GM18507 (cell line): ENCODE measurements at places on chromosomes 2 and 18.

GRCh38 chr2:221420245-221420644, 151.9 kb downstream of the EPHA4 start:
- no peak for DNase-seq

DNA sequence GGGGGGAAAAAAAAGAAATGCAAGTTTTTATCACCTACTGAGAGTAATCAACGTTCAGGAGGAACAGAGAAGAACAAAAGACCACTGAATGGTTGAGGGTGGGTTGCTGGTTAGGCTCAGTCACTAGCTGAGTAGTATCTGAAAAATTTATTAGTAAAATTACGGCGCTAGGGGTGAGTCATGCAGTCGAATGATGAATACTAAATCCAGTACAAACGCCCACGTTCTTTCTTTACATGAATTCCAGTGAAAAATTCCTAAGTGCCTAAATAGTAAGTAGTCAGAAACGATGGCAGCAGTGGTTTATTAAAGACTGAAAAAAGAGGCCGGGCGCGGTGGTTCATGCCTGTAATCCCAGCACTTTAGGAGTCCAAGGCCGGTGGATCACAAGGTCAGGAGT, 52.0 kb downstream of the TEKT4 start:
- DNase-seq: no peak

GRCh38 chr2:23312996-23313606, 71.9 kb upstream of the KLHL29 start:
- peak; percentile 20 for DNase-seq

DNA sequence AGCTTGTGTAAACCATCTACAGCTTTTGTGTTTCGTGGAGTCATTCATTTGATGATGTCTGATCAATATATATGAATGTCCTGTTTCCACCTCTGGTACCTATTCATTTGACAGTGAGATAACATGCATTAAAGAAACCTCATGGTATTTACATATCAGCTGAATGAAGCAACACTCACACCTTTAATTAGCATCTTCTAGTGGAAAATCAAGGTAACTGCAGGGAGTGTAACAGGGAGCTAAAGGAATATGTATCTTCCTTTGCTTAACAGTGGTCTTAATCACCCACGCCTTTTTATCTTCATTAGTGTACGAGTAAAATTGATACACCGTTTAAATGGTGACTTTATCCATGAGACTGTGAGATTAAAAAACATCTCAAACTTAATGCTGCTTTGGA, 15.6 kb downstream of the SLC39A10 start:
- DNase-seq: no peak

DNA sequence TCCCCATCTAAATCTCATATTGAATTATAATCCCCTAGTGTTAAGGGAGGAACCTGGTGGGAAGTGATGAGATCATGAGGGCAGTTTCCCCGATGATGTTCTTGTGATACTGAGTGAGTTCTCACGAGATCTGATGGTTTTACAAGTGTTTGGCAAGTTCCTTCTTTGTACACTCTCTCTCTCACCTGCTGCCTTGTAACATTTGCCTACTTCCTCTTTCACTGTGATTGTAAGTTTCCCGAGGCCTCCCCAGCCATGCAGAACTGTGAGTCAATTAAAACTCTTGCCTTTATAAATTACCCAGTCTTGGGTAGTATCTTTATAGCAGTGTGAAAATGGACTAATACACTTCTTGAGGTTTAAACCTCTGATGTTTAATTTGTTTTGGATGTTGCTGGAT, 177.5 kb downstream of the CD8B2 start:
- DNase-seq: no peak

DNA sequence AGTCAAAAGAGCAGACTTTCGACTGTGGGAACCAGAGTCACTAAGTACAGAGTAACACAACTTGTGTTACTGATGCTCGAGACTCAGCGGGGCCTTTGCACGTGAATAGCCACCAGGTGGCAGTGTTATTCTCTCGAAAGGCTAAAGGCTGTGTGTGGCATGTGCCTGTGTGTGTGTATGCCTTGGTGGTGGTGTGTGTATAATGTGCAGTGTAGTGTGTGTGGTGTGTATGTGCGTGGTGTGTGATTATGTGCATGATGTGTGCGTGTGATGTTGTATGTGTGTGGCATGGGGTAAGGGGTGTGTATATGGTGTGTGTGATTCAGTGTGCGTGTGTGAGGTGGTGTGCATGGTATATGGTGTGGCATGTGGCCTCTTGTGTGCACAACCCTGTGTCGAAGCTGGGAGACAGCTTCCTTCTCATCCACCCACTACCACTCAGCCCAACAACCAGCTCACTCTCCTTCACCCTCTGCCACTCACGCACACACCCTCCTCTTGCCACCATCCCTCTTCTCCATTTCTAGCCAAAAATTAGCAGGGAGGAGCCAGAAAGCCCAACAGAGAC, 83.0 kb upstream of the ZNF532 start:
- DNase-seq: peak; percentile 30

GRCh38 chr2:67997903-67998302, 64.9 kb downstream of the C1D start:
- DNase-seq: no peak

DNA sequence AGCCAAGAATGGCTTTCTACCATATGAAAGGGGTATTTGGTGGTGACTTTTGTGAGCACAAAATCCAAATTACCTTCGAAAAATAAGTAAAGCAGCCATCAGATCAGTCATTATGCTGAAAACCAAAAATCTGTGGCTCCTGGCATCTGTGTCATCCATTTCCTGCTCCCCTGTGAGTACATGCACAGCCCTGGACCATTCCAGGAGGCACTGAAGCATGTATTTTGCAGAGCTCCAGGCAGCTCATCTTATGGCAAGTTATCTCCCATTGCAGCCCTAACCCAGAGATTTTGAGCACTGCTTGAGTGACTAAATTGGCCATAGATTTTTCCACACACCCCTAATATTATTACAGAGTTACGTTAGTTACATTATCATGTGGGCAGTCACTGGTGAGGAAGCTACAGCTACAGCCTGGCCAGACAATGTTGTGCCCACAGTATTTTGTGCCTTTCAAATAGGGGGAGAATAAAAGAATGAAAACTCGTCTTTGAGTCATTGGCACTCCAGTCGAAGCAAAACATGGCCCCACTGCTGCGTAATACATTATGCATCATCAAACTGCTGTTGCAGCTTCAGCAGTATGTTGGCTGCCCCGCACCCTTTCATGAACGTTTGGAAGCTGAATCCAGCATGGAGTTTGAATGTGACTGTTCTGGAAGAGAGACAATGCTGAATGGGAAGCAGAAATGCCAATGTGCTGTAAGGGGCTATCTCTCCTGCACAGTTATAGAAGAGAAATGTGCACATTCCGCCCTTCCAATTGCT, 702.2 kb downstream of the RNF144A start:
- DNase-seq: no peak

GRCh38 chr18:76488190-76488589, 6.9 kb downstream of the ZNF516 start:
- DNase-seq: no peak

DNA sequence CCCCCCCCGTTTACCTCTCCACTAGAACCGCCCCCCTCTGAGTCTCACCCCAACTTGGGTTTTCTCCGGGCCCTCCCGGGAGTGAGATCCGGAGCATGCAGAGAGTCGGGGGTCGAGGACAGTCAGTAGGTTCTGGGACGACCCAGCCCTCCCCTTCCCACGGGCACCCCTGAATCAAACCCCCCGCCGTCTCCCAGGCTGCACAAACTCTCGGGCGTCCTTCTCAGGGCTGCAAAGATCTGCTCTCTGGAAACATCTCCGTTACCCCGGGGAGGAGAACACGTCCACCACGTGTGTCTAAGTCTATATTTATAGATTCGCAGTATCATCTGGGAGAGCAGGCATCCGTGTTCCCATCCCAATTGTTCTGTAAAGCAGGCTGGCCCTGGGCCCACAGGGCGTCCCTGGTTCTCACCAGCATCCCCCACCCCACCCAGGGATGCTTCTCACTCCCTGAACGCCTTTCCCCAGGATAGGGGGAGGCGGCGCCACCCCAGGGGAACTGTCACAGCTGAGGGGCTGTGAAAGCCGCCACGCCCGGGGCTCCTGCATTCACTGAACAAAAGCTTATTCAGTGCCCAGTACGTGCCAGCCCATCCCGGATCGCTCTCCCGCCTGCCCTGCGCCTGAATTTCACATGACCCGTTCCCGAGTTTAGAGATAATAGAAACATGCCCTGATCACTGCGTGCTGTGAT, 765 bp upstream of the DIPK1C start:
- DNase-seq: no peak

- no peak for DNase-seq
These were observed 203.5 kb upstream of the TWIST2 start for GRCh38 chr2:238644095-238645081.

GRCh38 chr18:647304-647703, 10.1 kb upstream of the TYMS start:
- DNase-seq: no peak

- no peak for DNase-seq
These were observed 113.0 kb upstream of the NEDD4L start for GRCh38 chr18:57931038-57931437.

- DNase-seq: no peak
These were observed 2.5 kb downstream of the CRIM1 start for GRCh38 chr2:36357847-36358659.

- no peak for DNase-seq
These were observed 41.7 kb upstream of the DARS1 start for GRCh38 chr2:136027112-136027511.

DNA sequence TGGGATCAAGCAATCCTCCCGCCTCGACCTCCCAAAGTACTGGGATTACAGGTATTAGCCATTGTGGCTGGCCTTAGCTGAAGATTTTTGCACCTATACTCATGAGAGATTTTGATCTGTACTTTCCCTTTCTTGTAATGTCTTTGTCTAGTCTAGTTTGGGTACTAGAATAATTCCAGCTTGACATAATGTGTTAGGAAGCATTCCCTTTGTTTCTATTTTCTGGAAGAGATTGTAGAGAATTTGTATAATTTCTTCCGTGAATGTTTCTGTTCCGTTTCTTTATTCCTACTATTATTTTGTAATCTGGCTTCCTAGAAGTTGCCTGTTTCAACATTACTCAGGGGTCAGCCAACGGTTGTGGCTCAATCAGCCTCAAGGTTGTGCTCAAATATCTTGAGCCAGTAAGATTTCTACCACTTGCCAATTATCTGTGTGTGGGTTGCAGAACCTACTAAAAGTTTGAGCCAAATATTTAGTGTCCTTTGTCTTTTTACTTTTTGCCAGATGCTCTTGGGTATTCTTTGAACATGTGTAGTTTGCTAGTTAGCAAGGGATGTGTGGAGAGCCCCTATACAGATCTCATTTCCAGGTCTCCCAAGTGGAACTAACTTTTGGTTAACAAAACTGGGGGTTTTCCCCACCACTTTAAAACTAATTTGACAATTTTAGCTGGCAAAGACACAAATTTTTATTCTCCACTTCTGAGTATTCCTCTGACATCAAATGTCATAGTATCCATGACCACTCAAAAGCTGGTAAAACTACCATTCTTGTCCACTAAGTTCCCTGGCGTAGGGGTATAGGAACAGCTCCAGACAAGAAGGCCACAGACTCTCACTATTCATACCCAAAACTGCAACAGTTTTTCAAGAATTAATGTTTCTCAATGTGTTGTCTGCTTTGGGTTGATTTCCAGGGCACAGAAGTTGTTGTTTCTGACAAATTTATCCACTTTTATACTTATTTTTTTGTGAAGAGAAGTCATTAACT, 42.8 kb upstream of the BAZ2B start:
- DNase-seq: no peak

DNA sequence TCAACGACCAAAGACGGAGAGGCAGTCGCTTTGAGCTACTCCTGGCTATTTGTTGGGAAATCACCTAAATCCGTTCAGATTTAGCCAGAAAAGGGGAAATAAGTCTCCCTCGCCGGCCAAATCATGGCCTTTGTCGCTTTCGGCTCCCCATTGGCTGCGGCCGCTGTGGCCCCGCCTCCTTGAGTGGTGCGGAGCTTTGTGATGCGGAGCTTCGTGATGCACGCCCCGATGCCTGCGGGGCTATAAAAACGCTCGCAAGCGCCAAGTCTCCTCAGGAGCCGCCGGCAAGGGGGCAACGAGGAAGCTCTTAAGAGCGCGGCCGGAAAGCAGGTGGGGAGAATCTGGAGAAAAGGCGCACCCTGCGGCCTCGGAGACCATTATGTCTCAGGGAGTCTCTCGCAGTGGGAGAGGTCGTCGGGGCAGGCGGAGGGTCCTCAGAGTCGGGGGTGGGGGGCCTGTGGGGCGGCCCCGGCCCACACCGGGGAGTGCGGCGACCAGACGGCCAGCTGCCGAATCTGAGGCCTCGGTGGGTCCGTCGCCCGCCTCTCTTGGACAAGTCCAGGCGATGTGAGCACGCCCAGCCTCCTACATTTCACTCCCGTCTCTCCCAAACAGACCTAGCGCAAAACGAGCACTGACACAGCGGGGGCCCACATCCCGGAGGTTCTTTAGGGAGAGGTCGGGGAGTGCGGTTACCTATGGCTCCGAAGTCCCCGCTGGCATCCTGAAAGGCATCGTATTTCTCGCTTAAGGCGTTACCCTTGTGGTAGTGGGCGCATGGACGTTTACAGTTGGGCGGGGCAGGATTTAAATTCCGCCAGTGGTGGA, at the start of gene CABYR:
CABYR (plus strand) TSS at position 274 of the 828 bp plus-strand sequence. CDS start 4,053 bp downstream, outside the sequence.
- DNase-seq: peak; percentile 57

DNA sequence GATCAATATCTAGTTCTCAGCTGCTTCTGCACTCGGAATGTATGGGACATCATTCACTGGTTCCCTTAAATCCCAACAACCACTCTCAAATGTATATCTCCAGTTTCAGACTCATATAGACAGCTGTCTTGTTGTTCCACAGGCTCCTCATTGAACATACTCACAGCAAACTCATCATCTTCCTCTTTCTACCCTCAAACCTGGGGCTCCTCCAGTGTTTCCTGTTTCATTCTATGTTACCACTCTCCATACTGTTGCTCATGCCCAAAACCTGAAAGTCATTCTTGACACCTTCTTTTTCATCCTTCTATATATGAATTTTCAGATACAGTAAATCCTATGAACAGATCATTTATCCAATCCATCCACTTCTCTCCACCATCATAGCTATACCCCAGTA, 18.7 kb upstream of the REL start:
- DNase-seq: no peak

- no peak for DNase-seq
These were observed 82.4 kb upstream of the KLHL29 start for GRCh38 chr2:23302591-23302990.

DNA sequence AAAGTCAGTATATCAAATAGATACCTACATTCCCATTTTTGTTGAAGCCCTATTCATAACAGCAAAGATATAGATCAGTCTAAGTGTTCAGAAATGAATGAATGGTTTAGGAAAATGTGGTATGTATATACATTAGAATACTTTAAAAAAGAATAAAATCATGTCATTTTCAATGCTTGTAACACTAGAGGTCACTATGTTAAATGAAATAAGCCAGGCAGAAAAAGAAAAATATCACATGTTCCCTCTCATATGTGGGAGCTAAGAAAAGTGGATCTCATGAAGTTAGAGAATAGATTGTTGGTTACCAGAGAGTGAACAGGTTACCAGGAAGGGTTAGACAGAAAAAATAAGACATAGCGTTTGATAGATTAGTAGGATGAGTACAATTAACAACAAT, 1111.0 kb upstream of the SLC39A10 start:
- DNase-seq: no peak

GRCh38 chr18:78733762-78734613, 245.6 kb upstream of the SALL3 start:
- DNase-seq: no peak

GRCh38 chr2:162029287-162029901, 44.6 kb downstream of the DPP4 start:
- no peak for DNase-seq

- DNase-seq: no peak
These were observed 121.6 kb downstream of the VAPA start for GRCh38 chr18:10035281-10035991.

GRCh38 chr2:149329489-149330126, 779 bp upstream of the LYPD6 start:
- DNase-seq: no peak
